NCI-H1092 (cell line): ENCODE measurements at places on chromosomes 7 and 10.
A peak's percentile ranks its signal among the peaks of the same experiment; 100 is the strongest.

DNA sequence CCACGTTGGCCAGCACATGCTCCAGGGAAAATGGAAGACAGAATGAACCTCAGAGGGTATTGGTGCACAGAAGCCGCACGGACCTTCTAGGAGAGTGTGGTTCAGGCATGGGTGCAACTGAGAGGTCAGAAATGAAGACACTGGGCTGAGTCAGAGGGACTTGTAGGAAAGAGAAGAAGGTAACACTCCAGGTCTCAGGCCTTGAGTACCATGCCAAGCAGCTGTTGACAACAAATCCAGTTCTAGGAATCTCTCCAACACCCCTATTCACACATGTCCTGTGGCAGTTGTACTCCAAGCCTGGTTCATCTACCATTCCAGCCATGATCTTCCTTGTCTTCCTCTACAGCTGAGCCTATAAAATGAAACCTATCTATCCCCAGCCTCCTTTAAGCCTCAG lies 251.6 kb downstream of the USP6NL start:
- DNase-seq, result no peak

- no peak for DNase-seq
Measured at GRCh38 chr7:138258197-138258559, 181.9 kb downstream of the AKR1D1 start.

GRCh38 chr7:97015279-97015678 lies 9.4 kb downstream of the DLX5 start:
- DNase-seq, result no peak

GRCh38 chr7:44981035-44981706 lies 2.4 kb upstream of the MYO1G start:
- DNase-seq, result no peak

DNA sequence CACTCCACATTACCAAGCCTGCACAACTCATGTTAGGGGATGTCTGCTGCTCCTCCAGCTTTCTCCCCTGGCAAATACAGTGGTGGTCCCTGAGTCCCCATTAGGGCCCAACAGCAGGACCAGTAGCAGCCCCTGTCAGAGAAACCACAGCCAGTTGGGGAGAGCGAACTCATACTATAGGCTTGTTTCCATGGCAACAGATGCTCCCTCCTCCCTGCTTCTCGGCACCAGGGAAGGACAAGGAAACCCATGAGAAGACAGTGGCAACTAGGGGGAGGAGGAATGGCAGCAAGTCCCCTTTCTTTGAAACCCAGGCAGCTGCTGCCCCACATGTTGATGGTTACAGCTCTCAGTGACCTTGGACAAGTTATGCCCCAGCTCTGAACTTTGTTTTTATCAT lies 326.4 kb downstream of the KCNMA1 start:
- no peak for DNase-seq

- peak; percentile 16 for DNase-seq
Measured at GRCh38 chr7:140304191-140304799, 94.0 kb downstream of the SLC37A3 start.

DNA sequence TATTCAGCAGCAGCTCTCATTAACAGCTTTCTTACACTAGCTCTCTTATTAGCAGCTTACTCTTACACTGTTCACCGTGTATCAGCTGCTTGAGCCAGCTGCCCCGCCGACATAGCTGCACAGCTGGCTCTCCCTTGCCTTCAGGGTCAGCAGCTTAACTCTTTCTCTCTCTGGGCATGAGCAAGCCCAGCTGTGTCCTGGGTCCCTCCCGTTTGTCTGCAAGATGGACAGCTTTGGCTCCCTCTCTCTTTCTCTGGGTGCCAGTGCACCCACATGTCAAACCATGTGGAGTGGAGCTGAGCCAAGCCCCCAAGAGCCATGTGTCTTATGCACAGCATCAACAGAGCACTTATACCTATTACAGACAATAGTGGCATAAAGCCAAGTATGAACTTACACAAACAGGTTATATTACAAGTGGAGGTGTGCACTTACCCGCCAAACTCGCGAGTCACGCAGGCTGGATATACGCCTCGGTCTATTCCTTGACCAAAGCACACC lies 35.7 kb upstream of the MTPAP start:
- no peak for DNase-seq

DNA sequence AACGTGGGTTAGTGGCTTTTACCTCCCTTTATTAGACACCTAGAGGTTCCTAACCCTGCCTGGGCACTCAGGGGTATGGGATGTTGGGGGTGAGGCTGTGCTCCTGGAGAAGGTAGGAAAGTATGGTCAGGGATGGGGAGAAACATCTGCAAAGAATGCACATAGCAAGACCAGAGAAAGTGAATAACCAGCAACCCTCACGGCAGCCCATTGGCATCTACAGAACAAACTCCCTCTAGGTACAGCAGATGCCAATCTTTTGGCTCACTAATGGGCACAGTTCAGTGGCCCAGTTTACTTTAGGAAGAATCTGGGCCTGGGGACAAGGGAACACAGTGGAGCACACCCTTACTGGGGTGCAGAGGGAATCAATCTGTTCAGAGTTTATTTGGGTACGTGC lies 143.9 kb downstream of the JAZF1 start:
- no peak for DNase-seq

DNA sequence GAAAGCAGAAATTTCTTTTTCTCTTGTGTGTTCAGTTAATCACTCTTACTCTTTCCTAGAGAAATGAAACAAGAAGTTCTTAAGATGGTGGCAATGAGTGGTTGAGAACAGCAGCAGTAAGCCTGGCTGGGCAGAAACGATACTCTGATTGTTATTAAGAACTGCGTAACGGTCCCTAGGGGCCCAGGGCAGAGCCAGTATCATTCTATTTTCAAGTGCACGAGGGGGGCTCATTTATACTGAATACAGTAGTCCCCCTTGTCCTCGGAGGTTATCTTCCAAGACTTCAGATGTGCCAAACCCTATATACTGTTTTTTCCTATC lies 64.9 kb downstream of the EEPD1 start:
- DNase-seq, result no peak

GRCh38 chr7:90958647-90959046 lies 305.6 kb upstream of the FZD1 start:
- DNase-seq, result peak; percentile 72

GRCh38 chr10:1376384-1376945 lies 320.3 kb downstream of the WDR37 start:
- DNase-seq, result no peak

- no peak for DNase-seq
Measured at GRCh38 chr10:14102056-14102455, 228.7 kb downstream of the FRMD4A start.

- no peak for DNase-seq
Measured at GRCh38 chr7:146136357-146136875, 19.8 kb downstream of the CNTNAP2 start.
